NCI-H1930 (cell line): ENCODE measurements at places on chromosomes 1 and 21.

- DNase-seq = no peak
Observed at GRCh38 chr1:69498711-69499110, 69.0 kb upstream of the LRRC7 start.

- no peak for DNase-seq
Observed at GRCh38 chr1:173137107-173137706, 69.9 kb downstream of the TNFSF4 start.

DNA sequence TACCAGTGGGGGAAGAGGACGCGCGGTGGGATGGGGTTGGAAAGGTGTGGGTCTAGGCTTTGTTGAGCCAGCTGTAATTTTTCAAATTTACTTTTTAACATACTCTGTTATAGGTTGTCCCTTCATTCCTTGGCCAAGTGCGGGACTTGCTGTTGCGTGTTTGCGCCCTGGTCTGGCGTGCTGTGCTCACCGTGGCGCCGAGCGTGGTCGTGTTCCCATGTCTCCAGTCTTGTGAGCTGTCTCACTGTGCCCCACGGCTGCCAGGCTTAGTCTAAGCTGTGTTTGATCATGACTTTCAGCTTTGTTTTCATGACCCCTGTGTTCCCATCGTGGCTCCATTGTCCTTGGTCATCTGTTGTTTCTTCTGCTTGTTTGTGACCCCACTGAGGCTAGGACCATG lies 26.0 kb downstream of the TRAPPC10 start:
- DNase-seq = no peak

DNA sequence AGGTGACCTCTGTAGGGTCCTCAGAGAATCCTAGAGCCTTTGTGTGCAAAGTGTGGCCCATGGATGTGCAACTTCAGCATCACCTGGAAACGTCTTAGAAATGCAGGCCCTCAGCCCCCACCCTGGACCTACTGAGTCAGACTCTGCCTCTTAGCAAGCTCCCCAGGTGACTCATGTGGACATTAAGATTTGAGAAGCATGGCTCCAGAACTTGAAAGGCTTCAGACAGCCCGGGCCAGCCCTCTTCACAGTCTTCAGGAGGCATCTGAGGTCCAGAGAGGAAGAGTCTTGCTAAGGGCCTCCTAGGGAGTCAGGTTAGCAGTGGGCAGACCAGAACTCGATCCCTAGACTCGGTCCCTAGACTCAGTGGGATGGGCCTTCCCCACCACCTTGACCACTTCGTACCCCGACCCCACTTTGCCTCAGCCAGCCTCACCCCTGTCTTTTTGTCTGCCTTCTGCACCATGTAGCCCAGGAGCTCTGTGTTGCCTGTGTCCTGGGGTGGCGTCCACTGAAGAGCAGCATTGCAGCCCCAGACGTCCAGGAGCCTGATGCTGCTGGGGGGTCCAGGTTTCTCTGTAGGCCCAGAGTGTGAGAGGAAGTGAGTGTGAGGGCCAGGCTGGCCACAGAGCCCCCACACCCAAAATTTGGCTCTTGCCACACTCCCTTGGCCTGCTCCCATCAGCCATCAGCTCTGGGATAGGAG lies 4.8 kb downstream of the MYBPH start:
- DNase-seq = no peak

DNA sequence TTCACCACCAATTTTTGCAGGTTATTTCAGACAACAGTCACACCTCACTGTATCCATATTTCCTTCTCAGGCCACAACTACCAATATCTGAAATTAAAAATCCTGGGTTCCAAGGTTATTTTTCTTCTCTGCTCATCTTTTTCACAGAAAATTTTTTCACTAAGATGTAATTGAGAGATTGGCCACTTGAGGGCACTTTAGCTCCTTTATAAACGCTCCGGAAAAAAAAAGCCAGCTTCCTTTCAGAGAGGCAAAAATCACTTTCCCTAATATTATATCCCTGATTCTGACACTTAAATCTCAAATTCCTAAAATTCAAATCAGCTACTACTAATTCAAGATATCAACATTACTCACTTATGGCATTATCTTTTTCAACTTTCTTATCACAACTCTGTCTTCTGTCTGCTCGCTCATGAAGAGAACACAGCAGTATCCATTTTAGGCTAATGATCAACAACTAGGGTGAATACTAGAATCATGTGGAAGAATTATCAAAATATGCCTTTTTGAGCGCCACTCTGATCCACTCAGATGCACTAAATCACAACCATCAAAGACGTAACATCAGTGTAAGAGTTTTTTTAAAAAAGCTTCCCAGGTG lies 101.4 kb upstream of the RGS1 start:
- DNase-seq = peak; percentile 25

DNA sequence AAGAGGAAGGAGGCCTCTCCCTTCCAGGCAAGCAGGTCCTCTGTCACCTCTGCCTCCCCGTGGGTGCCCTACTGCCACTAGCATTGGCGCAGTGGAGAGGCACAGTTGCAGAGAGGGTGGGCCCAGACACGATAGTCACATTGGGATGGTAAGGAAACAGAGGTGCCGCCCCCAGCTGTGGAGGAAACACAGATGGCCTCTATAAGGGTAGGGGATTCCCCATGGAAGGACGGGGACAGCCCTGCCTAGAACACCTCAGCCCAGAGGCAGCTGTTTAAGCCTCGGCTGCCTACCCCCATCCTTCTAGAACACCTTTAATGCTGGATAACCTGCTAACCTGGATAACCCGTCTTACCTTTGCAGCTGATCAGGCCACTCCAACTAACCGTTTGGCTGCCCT lies 65.7 kb upstream of the CNTN2 start:
- no peak for DNase-seq

DNA sequence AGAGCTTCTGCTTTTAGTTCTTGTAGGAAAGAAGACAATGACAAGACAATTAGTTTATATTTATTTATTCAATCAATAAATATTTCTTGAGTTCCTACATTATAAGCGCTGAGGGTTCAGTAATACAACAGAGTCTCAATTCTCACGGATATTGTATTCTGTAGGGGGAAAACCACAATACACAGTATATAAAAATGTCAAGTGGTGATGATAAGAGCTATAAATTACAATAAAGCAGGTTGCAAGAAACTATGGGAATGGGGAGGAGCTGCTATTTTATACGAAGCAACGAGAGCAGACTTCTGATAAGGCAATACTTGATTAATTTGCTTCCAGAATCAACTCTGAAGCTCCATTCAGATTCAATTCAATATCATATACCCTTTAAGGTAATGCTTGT lies 10.6 kb upstream of the XCL1 start:
- no peak for DNase-seq
